ENCODE measurements at places on chromosomes 4 and X.

DNA sequence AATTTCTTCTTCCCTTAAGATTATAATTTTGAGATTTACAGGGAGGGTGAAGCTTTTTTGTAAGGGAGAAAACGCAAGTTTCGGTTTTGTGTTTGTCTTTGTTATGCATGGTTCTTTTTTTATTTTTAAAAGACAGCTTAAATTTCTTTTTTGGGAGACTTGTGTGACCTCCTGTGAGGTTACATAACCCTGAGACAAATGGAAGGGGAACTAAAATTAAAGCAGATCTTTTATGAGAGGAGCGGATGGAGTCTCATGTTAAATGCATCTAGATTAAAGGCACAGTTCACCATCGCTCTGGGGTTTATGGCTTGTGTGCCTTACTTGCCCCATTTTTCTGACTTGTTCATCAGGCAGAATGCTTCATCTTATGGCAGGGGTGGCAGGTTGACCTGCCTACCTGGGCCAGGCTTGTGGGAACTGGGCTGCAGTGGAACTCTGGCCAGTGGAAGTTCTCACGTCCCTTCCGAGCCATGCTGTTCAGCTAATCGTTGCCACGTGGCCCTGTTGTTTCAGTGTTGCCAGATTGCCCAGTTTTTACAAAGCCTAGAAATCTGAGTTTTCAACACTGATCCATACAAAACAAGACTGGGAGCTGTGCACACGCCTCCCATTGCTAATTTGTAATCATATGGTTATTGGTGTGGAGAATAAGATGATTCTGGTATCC, 291.8 kb downstream of the ARHGAP10 start:
- no peak for DNase-seq

GRCh38 chr4:101846550-101846949, 56.0 kb downstream of the BANK1 start:
- no peak for DNase-seq

GRCh38 chrX:95974096-95974470, 710.6 kb upstream of the DIAPH2 start:
- no peak for DNase-seq

GRCh38 chrX:129593137-129593536, 53.1 kb downstream of the OCRL start:
- DNase-seq = no peak

GRCh38 chrX:11996810-11997209, 141.5 kb upstream of the FRMPD4 start:
- no peak for DNase-seq

GRCh38 chr4:30763321-30763727, 43.2 kb downstream of the PCDH7 start:
- DNase-seq = no peak

DNA sequence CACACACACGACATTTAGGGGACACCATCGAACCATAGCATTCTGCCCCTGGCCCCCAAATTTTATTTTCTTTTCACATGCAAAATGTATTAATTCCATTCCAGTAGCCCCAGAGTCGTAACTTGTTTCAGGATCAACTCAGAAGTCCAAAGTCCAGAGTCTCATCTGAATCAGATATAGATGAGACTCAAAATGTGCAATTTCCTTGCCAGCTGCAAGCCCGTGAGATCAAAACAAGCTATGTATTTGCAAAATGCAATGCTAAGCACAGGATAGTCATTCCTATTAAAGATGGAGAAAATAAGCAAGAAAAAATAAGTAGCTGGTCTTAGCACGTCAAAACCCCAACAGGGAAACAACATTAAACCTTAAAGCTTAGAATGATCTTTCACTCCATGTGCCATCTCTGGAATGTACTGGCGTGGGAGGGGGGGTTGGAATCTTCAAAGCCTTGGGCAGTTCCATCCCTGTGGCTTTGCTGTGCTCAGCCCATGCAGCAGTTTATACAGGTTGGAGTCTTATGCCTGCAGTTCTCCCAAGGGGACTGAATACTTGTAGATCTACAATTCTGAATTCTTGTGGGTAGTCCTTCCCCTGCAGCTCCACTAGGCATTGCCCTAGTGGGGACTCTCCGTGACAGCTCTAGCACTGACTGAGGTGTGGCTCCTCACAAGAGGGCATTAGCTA, 47.7 kb upstream of the SYTL5 start:
- DNase-seq = no peak

DNA sequence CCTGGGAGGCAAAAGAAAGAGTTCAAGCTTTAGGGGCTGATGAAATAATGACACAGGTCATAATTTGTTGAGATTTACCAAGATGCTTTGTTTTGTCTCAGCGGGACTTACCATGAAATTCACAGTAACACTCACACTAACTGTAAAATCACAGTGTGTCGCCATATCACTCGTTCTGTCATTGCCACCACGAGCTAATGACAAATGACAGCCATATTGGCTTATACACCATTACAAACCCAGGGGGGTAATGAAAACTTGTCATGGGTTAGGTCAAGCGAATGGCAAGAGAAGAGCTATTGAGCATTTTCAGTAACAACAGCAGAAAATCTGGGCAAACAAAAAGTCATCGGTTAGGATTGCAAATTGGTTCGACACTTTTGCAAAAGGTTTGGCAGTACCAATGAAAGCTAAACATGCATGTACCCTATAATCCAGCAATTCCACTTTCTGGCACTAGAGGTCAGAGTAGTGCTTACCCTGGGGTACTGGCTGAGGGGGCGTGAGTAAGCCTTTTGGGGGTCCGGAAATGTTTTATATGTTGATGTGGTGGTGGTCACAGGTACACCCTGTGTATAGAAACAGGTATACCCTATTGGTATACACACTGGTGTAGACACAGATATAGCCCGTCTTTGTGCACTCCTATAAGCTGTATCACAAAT, 83.9 kb upstream of the RAI2 start:
- DNase-seq = no peak

Measured in CD4-positive, alpha-beta T cell (primary cell).